ENCODE measurements at places on chromosomes 5 and 9.

DNA sequence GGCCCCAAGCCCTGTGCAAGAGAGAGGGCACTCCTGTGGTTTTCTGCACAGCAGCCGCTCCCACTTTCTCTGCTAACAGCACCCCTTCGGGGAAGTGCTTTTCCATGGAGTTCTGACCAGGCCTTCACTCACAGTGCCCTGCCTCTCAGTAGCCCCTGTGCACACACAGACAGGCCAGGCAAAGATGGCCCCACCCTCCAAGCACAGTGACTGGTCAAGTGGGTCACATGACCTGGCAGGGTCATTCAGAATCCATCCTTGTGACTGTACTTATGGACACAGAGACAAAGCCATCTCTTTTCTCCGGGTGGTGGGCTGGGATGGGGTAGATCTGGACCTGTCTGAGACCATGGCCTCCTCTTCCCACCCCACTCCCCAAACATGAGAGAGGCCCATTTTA, 82.5 kb downstream of the PSD2 start:
- no peak for DNase-seq

DNA sequence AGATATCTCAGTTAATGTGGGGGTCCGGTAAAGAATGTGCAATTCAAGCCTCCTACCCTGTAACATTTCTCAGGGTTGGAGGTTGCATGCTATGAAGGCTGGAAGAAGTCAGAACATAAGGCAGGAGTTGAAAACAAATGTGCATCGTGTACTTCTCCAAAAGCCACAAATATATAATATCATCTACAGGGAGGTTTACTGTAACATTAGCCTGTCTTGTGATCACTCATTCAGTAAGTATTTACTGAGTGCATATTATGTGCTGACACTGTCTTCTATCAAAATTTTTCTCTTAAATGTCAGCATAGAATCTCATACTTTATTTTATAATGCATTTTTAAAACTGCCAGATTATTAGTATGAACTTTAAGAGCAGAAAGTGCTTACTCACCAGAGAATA, 105.6 kb upstream of the ZNF366 start:
- no peak for DNase-seq

DNA sequence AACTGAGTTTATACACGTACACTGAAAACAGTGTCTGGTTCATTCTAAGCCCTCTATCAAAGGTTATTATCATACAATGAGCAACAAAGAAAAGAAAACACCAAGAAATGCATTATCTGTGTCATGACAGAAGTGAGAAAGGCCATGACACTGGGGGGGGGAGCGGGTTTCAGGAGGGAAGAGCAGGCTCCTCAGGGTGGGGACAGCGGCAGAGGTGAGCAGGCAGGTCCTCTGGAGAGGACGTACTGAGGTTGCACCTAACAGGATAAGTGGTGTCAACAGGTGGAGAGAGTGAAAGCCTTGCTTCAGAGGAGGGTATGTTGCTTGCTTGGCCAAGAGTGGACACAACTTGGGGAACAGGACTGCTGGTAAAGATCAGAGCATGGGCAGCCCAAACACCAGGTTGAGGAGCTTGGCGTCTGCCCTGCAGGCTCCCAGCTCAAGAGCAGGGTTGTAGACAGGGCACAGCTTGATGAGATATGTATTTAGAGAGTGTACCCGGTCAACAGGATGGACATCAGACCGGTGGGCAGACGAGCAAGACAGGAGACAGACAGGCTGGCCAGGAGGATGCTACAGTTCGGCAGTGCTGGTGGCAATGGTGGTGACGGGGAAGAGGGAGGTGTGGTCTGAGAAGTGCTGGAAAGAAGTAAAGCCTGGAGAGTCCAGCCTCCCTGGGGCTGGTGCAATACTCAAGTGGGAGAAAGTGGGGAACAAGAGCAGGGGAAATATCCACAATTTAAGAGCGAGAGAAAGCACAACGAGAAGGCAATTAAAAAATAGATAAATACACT, 10.3 kb downstream of the WHRN start:
- DNase-seq: no peak

- no peak for DNase-seq
These were observed 2.8 kb downstream of the ARHGEF37 start for GRCh38 chr5:149584121-149584520.

DNA sequence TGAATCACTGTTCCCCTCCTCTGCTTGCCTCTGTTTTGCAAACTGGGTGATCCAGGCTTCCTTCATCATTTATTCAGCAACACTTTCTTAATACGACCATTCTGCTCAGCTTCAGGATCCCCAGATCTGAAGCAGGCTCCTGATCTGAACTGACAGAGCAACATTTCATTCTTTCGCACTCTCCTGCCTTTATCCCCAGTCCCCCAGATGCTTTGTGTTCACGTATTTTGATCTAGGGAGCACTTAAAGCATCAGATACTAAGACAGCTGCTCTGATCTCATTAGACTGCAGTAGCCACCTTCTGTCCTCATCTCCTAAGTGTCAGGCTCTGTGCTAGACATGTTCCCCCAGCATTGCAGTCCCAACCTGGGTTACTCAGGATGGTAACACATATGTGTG, 158.0 kb downstream of the TRIO start:
- no peak for DNase-seq

DNA sequence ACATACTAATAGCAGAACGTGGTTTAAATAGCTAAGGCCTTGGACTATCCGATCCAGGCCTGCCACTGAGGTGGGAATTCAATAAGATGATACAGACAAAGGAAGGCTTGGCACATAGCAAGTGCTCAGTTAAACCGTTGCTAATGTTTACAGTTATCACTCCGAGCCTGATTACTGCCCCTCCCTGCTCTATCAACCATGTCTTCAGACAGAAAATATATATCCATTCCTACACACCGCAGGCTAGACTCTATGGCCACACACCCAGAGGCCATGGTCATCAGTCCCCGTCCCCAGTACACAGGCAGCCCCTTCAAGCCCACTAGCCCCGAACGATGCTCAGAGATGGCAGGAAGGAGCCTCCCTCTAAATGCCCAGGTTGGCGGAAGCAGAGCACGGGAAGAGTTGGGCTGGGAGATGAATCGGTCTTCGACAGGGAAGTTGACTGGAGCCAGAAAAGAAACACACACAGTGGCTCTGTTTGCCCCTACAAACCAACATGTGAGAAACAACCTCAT, 49.7 kb upstream of the STXBP1 start:
- DNase-seq: no peak

- DNase-seq: peak; percentile 55
These were observed 453 bp downstream of the PTRH1 start for GRCh38 chr9:127714951-127715469.

- peak; percentile 87 for DNase-seq
These were observed 52.6 kb upstream of the ARAP3 start for GRCh38 chr5:141734501-141735229.

DNA sequence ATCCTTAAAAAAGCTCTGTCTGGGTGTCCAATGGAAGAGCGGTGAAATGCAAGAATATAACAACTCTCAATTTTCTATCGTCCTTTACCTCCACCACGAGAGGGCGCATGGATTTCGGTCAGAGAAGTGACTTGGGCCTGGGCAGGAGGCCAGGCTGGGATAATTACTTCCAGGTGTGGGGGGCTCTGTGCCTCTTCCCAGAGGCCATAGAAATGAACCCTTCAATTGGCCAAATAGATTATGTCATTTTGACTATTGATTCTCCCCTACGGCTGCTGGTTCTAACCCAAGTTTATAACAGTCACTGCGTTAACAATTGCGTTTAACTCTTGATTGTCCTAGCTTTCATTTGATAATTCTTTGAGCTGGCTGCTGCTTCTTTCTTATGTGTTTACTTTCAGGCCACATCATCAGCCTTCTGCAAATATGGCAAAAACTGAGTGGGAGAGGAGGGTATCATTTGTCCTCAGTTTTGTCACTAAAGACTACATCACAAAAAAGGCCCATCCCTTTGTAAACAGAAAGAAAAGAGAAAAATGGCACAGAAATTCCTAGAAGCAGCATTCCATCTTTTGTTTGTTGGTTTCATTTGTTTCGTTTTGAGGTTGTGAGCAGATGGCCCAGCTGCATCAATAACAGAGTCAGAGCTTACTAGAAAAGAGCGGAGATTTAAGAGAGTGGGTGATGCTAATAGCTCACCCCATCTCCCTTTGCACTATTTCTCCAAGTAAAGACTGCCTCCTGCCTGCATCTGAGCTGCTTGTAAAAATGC, 45.4 kb upstream of the ZFR start:
- peak; percentile 81 for DNase-seq

DNA sequence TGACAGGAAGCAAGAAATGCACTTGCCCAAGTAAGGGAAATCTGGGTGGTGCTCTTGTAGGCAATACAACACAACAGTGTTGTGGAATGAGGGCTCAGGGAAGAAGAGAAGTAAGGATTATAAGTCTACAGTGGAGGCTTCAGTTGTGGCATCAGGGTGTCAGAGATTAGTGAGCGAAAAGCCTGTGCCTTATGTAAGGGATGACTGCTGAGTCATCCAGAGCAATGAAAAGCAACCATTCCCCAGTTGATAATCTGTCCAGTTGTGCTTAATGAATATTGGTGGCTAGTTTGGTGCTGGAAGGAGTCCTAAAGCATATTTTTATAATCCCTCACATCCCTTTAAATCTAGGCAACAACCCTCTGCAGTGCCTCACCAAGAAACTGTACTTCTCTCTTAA, 42.0 kb downstream of the FBXO38 start:
- no peak for DNase-seq

GRCh38 chr5:1172670-1173404, 28.6 kb upstream of the SLC6A19 start:
- no peak for DNase-seq

GRCh38 chr9:134210511-134210907, 46.1 kb upstream of the RNU6ATAC start:
- DNase-seq: no peak

- DNase-seq: peak; percentile 52
These were observed 84.0 kb upstream of the NEURL1B start for GRCh38 chr5:172556971-172557461.

DNA sequence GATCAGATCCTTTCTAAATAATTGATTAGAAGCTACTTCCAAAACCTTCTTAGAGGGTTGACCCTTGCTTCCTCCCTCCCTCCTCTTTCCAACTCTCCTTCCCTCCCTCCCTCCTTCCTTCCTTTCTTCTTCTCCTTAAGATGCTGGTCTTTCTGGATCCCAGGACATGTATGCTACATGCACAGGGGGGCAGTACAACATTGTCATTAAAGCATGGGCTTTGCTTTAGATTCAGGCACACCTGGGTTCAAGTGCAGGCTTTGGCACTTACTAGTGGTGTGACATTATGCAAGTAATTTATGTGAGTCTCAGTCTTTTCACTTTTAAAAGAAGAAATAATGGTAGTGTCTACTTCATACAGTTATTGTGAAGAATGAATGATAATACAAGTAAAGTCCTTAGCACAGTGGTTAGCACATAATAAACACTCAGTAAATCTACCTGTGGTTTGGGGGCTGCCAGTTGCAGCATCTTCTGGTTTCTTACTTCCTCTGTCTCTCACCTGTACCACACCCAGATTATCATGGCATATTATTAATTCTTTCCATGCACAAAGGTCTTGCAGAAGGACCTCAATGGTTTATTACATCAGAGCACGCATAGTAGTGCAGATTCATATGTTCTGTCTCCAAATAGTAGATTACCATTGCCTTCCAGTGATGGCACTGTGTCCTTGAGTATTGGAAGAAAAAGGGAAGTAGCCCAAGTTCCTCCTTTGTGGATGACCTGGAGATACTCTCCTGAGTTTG, 154.1 kb downstream of the ARHGAP26 start:
- no peak for DNase-seq

GRCh38 chr9:102521097-102521755, 473.9 kb upstream of the CYLC2 start:
- no peak for DNase-seq

- no peak for DNase-seq
These were observed 10.8 kb downstream of the FAF2 start for GRCh38 chr5:176458904-176459561.

GRCh38 chr5:53481887-53482716, 1.7 kb downstream of the FST start:
- DNase-seq: peak; percentile 68

- no peak for DNase-seq
These were observed 44.9 kb upstream of the SYNPO start for GRCh38 chr5:150595466-150596031.

GRCh38 chr5:149528281-149529060, 22.8 kb downstream of the CSNK1A1 start:
- no peak for DNase-seq

Measured in nephron progenitor cell (in vitro differentiated cells).